Activated T-cell treated with anti-CD3 and anti-CD28 coated beads, Interleukin-2, amount 50 U/mL, for 72 hours (primary cell): ENCODE measurements at places on chromosomes 7 and 10. TPM values are rescaled to one million over a fixed set of nuclear protein-coding genes. Genes with fewer than 3 reads are reported as not detected.
A peak's percentile ranks its signal among the peaks of the same experiment; 100 is the strongest.

GHRHR gene
- not detected for total RNA-seq

MYH16 gene
- not detected for total RNA-seq

ZNF655 gene
- total RNA-seq = 94.1 TPM

EPHB6 gene
- 10.9 TPM for total RNA-seq

FIGNL1 gene
- 47.7 TPM for total RNA-seq

C10orf95 gene
- not detected for total RNA-seq

GRCh38 chr7:40965016-40965415 lies 737.9 kb downstream of the INHBA start:
- no peak overlapping the region for H3K27ac ChIP-seq
- H3K27me3 ChIP-seq = no peaks in the 10 kb centered on the region
- H3K4me3 ChIP-seq = no peak overlapping the region

DNA sequence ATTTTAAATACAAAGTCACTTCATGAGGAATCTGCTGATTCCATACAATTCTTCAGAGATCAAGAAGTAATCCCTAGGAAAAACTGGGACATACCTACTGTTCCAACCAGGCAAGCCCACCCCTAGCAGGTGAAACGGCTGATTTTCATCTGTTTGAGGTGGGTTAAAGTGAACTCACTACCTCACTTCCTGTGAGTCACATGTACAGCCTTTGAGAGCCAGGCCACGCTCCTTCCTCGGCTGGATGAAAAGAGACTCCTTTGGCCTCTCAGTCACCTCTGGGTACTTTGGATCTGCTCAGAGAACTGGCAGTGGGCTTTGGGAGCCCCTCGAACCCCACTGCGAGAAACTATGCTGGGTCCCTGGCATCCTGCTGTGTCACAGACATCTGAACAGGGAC lies 68.2 kb downstream of the CHST15 start:
- H3K4me3 ChIP-seq = no peak overlapping the region
- DNase-seq = peak; percentile 23
- H3K36me3 ChIP-seq = no peaks in the 10 kb centered on the region
- peak overlapping the region; percentile 78 for H3K27ac ChIP-seq
- H3K27me3 ChIP-seq = no peaks in the 10 kb centered on the region

DNA sequence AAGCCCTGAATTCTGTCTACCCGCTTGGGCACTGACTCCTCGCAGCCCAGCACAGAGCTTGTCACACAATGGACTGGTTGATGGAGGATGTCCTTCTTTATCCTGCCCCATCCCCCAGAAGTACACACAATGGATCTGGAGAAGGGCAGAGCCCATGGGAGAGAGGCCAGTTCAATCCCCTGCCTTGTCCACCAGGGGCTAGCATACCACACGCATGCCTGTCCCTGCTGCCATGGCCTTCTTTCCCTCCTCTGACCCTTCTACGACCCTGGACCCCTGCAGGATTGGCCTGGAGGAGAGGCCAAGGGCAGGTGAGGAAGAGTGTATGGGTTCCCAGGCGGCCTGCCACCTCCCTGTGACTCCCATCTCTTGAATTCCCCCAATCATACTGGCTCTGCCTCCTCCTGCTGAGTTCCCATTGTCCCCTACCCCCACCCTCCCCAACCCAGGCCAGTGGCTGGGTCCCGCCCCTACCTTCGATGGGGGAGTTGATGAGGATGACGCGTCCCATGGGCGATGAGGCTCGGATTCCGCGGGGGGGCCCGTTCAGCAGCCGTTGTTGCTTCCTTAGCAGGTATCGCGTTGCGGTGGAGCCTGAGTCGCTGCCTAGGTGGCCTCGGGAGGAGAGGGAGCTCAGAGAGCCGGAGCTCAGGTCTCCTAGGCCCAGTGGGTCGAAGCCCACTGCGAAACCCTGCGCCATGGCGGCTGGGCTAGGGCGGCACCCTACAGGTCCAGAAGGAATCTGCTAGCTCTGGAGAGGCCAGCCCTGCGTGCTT lies 1.2 kb downstream of the PDZD7 start:
- no peaks in the 10 kb centered on the region for H3K36me3 ChIP-seq
- H3K4me1 ChIP-seq = peaks cover 18% of the 10 kb centered on the region
- peaks cover 7% of the 10 kb centered on the region for H3K27me3 ChIP-seq
- H3K4me3 ChIP-seq = no peak overlapping the region

GRCh38 chr7:102413091-102413490 lies 16.9 kb downstream of the PRKRIP1 start:
- H3K27me3 ChIP-seq = no peaks in the 10 kb centered on the region
- no peak for DNase-seq
- no peak overlapping the region for H3K4me3 ChIP-seq
- peak overlapping the region; percentile 23 for H3K27ac ChIP-seq
- peaks cover 16% of the 10 kb centered on the region for H3K36me3 ChIP-seq

GRCh38 chr7:80847895-80848294 lies 71.0 kb downstream of the SEMA3C start:
- no peaks in the 10 kb centered on the region for H3K27me3 ChIP-seq
- H3K36me3 ChIP-seq = no peaks in the 10 kb centered on the region
- no peaks in the 10 kb centered on the region for H3K4me1 ChIP-seq
- no peak overlapping the region for H3K4me3 ChIP-seq
- no peak overlapping the region for H3K27ac ChIP-seq
- DNase-seq = no peak

- H3K4me3 ChIP-seq = no peak overlapping the region
- no peaks in the 10 kb centered on the region for H3K4me1 ChIP-seq
- H3K27ac ChIP-seq = no peak overlapping the region
- DNase-seq = no peak
These were observed 31.5 kb upstream of the BTRC start for GRCh38 chr10:101322266-101323108.

DNA sequence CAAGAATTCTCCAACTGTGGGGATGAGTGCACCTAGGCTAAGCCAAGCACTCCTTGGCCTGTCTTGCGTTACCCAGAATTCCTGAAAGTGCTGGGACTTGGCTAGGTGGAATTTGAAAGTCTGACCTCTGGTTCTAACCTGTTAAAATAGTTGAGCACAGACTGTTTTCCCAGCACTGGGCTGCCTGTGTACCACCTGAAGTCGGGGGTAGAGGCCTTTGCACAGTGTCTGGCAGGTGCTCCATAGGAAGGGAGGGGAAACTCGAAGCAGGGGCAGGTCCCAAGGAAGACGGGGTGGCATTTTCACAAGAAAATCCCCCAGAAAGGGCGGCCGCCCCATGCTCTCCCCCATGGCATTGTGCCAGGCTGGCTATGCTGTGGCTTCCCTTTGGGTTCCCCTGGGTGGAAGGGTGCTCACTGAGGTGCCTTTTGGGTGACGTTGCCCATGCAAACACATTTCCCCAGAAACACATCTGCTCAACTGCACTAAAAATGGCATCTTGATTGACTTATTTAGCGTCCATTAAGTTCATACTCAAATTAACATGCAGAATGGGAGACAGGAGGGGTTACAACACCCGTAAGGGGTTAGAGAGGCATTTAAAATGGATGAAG lies 62.9 kb downstream of the SYPL1 start:
- H3K27ac ChIP-seq = no peak overlapping the region
- no peak overlapping the region for H3K4me3 ChIP-seq
- no peaks in the 10 kb centered on the region for H3K27me3 ChIP-seq
- no peaks in the 10 kb centered on the region for H3K36me3 ChIP-seq
- no peak for DNase-seq
- H3K4me1 ChIP-seq = no peaks in the 10 kb centered on the region

- no peak for DNase-seq
- peaks cover 5% of the 10 kb centered on the region for H3K4me1 ChIP-seq
- H3K27ac ChIP-seq = no peak overlapping the region
- H3K36me3 ChIP-seq = no peaks in the 10 kb centered on the region
- H3K4me3 ChIP-seq = no peak overlapping the region
- no peaks in the 10 kb centered on the region for H3K27me3 ChIP-seq
These were observed 24.0 kb upstream of the KMT2C start for GRCh38 chr7:152459724-152460251.

- H3K36me3 ChIP-seq = no peaks in the 10 kb centered on the region
- peaks cover 32% of the 10 kb centered on the region for H3K4me1 ChIP-seq
- H3K27me3 ChIP-seq = no peaks in the 10 kb centered on the region
- H3K4me3 ChIP-seq = no peak overlapping the region
These were observed 261.6 kb upstream of the AOAH start for GRCh38 chr7:36985866-36986400.

GRCh38 chr10:129949411-129949810 lies 14.7 kb downstream of the EBF3 start:
- H3K4me1 ChIP-seq = no peaks in the 10 kb centered on the region
- no peak overlapping the region for H3K27ac ChIP-seq
- DNase-seq = no peak
- H3K4me3 ChIP-seq = no peak overlapping the region

DNA sequence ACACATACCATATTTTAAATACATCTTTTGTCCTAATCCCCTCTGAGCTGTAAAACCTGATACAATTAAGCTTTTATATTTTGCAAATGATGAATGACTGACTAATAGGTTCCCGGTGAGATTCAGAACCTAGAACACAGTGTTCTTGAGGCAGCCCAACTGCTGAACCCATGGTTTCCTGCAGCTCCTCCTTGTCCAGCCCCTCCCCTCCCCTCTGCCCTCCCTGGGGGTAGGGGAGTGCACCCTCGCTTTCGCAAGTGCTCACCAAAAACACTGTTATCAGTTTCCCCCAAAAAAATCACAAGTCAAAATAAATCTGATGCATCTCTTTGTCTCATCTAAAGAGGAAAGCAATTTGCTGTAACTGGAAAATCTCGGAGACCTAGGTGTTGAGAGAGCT lies 602.8 kb downstream of the KCNMA1 start:
- DNase-seq = no peak
- H3K4me1 ChIP-seq = peaks cover 5% of the 10 kb centered on the region
- no peaks in the 10 kb centered on the region for H3K27me3 ChIP-seq
- no peak overlapping the region for H3K4me3 ChIP-seq

- peak within 1 kb of the TSS; percentile 70 for H3K27ac ChIP-seq
- H3K27me3 ChIP-seq = no peaks in the 10 kb centered on the region
- peak; percentile 89 for DNase-seq
- peaks cover 19% of the 10 kb centered on the region for H3K4me1 ChIP-seq
These were observed at the start of gene ZSCAN21 for GRCh38 chr7:100049441-100050291. Gene ZSCAN21 (plus strand): TSS chr7:100049774. CDS start chr7:100057007, 7,233 bp downstream.

GRCh38 chr10:133614830-133615580 lies 11.6 kb downstream of the FRG2B start:
- no peak overlapping the region for H3K27ac ChIP-seq
- DNase-seq = no peak
- no peak overlapping the region for H3K4me3 ChIP-seq
- H3K4me1 ChIP-seq = no peaks in the 10 kb centered on the region
- H3K36me3 ChIP-seq = peaks cover 4% of the 10 kb centered on the region
- peaks cover 38% of the 10 kb centered on the region for H3K27me3 ChIP-seq

DNA sequence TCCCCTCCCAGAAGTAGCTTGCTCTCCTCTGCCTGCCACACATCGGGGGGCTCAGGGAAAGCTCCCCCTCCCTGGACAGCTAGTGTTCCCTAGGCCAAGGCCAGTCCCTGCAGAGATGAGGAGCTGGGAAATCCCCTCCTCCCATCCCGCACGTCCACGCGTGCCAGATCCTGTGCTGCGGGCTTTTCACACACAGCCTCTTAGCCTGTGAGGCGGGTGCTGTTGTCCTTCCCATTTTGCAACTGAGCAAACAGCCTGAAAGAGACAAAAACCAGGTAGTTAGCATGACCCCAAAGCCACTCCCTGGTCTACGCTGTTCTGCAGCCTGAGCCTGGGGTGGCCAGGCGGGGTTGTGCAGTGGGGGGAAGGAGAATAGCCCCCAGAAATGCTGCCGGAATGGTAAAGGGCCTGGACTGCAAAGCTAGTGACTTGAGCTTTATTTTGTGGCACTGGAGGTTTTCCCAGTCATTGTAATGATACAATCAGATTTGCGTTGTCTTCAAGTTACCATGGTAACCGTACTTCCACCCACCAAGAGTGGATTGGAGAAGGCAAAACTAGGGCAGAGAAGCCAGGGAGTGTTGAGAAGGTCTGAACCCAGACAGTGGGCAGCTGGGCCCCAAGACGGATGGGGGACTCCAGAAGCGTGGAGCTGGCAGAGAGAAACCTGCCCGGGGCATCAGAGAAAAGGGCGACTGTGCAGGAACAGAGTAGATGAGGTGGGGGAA lies 98.6 kb upstream of the KCTD7 start:
- no peaks in the 10 kb centered on the region for H3K36me3 ChIP-seq
- H3K4me1 ChIP-seq = no peaks in the 10 kb centered on the region
- H3K27me3 ChIP-seq = no peaks in the 10 kb centered on the region
- no peak for DNase-seq

DNA sequence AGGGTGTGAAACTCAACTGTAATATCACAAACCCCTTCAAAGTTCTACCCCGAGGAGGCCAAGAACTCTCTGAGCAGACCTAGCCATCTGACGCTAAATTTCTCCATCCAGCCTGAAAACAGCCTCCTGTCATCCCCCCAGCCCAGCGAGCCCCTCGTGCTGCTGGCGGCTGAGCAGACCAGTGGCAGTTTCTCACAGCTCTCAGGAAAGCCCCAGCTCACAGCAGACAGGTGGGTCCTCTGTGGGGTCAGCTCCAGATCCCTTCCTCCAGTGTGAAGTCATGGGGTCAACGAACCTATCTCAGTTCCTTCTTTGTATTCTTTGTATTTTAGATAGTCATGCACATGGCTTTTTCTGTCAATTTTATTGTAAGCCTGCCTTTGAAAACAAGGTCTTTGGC lies 7.8 kb downstream of the GARIN1A start:
- H3K27ac ChIP-seq = no peak overlapping the region
- peaks cover 14% of the 10 kb centered on the region for H3K27me3 ChIP-seq
- H3K4me1 ChIP-seq = no peaks in the 10 kb centered on the region
- H3K36me3 ChIP-seq = no peaks in the 10 kb centered on the region

- H3K4me3 ChIP-seq = no peak overlapping the region
- H3K27me3 ChIP-seq = peaks cover 26% of the 10 kb centered on the region
- no peaks in the 10 kb centered on the region for H3K36me3 ChIP-seq
- H3K27ac ChIP-seq = no peak overlapping the region
These were observed 232.5 kb upstream of the MDFIC start for GRCh38 chr7:114689406-114689805.

- peaks cover 8% of the 10 kb centered on the region for H3K27me3 ChIP-seq
- no peak overlapping the region for H3K4me3 ChIP-seq
- DNase-seq = no peak
These were observed 98.0 kb downstream of the NPY start for GRCh38 chr7:24381894-24382505.

GRCh38 chr7:23680414-23681405 lies 711 bp downstream of the FAM221A start:
- H3K36me3 ChIP-seq = no peaks in the 10 kb centered on the region
- H3K27ac ChIP-seq = peak overlapping the region; percentile 82
- peaks cover 8% of the 10 kb centered on the region for H3K27me3 ChIP-seq
- DNase-seq = peak; percentile 26
- H3K4me1 ChIP-seq = no peaks in the 10 kb centered on the region
- H3K4me3 ChIP-seq = peak overlapping the region; percentile 85
